Stromal cell of bone marrow (primary cell): ENCODE measurements at places on chromosomes 2 and 18.

DNA sequence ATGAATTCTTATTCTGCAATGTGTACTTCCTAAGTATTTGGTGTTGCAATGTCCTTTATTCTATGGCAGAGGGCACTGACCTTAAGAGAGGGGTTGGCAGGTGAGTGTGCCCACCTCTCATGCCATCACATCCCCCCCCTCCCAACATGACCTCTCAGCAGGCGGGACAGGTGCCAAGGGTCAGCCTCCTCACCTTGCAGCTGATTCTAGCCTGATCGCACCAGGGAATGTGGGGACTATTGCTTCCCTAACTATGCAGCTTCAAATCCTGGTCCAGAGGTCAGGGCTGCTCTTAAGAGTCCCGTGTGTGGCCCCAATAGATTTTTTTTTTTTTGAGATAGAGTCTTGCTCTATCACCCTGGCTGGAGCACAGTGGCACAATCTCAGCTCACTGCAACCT lies 9.5 kb downstream of the HJURP start:
- no peak for DNase-seq

GRCh38 chr2:109242210-109242653 lies 113.2 kb downstream of the SH3RF3 start:
- no peak for DNase-seq

DNA sequence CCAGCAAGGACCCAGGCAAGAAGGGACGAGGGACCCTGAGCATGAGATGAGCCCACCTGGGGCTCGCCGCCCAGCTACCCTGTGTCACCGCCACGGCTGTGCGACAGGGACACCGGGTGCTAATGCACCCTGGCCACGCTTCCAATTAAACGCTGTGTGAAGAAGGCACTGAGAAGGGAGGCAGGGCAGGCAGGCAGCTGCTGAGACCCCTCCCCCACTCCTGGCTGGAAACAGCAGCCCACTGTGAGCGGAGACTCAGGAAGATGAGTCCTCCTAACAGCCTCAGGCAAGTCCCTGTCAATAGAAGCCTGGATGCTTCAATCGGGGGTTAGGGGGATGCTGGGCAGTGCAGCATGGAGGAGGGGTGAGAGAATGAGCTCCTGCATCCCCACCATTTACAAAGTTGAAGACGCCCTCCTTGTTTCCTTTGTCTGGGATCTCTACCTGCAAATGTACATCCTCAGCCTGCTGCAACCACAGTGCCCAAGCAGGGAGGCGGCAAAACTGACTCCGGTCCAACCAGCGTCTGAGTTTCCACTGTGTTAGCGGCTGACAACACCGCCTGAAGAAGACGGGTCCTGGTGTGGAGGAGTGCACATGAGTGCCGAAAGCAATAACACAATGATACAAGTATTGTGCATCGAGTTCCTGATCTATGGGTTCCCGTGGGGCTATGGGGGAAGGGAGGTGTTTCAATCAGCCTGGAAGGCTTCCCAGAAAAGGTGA lies 12.8 kb downstream of the TMEM163 start:
- DNase-seq, result no peak

DNA sequence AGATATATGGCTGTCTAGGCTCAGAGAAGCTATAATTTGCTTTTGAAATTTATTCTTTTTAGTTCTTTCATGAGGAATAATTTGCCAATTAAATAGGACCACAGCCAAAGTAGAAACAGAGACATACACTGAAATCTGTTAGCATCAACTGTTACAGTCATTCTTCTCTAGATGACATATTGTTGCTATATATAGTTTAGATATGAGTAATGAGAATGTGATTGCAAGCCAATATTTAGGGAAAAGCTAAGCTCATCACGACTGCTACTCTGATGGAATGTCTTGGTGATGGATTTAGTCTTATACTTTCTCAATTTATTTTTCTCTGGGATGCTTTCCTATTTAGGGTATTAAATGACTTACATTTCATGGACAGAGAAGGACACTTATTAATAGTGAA lies 259.1 kb downstream of the LNPK start:
- DNase-seq, result peak; percentile 9

- no peak for DNase-seq
Measured at GRCh38 chr2:108585436-108585835, 51.2 kb downstream of the LIMS1 start.

DNA sequence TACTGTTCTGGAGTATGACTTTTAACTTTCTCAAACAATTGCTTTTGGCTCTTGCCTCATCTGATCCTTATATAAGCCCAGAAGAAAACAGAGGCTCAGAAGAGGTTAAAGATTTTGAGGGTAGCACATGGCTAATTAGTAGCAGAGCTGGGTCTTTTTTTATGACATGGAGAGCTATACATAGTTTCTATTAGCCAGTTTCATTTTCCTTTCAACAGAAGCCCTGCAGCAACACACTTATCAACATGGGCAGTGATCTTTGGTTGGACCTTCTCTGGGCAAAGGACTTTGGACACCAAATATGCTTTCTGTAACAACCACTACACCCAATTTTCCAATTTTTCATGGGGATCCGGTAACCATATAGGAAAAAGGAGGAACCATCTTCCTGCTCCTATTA lies 64.9 kb downstream of the NCKAP5 start:
- no peak for DNase-seq

GRCh38 chr2:63465633-63466032 lies 122.6 kb downstream of the WDPCP start:
- DNase-seq, result no peak

DNA sequence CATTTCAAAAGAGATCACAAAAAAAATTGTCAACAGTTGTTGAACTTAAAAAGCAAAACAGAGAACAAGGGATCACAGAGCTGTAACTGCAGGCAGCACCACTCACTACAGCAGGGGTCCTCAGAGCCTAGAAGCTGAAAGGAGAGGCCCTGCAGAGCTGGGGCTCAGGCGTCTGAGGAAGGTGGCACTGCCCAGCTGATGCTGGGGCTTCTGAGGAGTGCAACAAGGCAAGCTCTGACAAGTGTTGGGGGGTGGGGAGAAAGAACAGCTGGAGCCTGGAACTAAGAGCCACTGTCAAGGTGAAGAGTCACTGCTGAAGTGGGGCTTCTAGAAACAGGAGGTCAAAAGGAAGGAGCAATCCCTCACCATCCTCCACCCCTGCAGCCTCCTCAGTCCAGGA lies 46.2 kb downstream of the FTCDNL1 start:
- no peak for DNase-seq

DNA sequence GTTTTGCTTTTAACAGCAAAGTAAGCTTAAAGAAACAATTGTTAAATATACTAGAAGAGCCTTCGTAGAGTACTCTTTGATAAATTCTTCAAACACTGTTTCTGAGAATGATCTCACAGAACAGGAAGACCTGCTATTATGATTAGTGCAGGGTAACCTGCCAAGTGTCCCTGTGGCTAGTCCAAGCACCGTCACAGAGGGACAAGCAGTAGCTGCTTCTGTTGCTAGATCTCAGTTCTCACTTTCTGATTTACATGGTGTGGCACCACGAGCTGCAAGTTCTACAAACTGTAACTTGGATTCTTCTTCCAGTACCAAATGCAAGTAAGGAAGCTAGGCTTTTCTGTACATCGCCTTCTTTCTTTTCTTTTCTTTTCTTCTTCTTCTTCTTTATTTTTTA lies 121.5 kb downstream of the PIEZO2 start:
- DNase-seq, result no peak

DNA sequence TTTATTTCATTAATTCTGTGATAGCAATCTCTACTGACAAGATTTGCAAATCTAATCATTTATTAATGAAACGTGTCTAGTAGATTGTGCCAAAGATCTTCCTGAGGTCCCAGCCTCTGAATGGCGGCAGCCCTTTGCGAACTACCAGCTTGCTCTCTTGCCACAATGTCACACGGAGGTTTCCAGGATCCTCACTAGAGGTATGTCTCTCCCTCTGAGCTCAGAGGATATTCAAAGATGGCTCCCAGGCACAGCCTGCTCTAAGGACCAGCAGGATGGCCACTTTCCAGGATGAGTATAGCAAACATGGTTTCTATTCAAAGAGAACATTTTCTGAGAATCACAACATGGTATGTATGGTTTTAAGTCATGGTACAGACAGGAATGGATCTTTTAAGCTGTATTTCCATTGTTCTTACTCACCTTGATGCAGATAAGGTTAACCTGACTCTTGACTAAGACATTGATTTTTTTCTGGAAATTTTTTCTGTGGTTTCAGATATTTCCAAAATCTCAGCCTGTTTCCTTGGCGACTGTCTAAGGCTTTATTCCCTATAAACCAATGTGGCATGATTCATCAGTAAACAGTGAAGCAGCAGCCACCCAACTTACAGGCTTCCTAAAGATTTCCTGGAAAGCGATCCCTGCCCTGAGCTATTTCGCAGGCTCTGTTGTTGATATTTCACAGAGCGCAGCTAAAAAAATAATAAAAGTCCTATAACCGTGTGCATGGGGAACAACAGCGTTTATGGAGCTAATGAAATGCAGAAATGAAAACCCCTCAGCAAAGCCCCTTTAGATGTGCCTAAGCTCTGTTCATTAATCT lies 54.1 kb upstream of the KLF7 start:
- peak; percentile 81 for DNase-seq

DNA sequence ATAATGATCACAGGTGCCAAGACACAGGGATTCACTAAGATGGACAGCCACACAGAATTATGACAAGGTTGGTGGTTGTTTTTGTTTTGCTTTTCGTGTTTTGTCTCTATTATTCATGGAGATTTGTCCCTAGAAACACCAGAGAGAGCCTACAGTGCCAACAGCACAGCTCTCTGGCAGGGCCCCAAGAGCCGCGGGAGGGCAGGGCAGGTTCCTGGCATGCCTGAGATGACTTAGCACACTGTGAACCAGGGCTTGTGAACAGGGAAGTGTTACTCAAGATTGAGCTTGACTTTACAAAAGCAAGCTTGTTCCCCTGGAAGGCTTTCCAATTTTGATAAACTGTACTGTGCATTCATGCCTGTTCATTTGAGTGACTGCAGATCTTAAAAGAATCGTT lies 437.4 kb upstream of the SALL3 start:
- no peak for DNase-seq

GRCh38 chr2:70014959-70015358 lies 53.5 kb upstream of the ASPRV1 start:
- no peak for DNase-seq

GRCh38 chr2:190887089-190887488 lies 6.5 kb downstream of the GLS start:
- DNase-seq, result no peak
